ENCODE measurements at places on chromosomes 5 and 9.

DNA sequence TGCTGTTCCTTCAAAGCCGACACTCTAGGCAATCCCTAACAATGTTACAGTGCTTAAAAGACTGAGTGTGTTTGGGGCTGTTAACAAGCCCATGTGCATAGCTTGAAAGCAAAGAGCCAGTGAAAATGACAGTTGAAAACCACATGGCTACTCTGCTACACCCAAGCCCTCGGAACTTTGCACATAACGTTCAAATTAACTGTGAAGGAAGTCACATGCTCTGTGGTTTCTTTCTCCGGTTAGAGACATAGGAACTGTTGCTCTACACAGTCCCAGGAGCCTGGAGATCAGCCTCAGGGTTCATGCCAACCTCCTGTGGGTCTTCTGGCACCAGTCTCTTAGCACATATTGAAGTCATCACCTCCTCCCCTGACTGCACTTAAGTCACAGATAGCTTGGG, 51.1 kb downstream of the C9orf152 start:
- no peak for DNase-seq

GRCh38 chr9:19493174-19493811, 84.5 kb downstream of the ACER2 start:
- DNase-seq, result peak; percentile 7

DNA sequence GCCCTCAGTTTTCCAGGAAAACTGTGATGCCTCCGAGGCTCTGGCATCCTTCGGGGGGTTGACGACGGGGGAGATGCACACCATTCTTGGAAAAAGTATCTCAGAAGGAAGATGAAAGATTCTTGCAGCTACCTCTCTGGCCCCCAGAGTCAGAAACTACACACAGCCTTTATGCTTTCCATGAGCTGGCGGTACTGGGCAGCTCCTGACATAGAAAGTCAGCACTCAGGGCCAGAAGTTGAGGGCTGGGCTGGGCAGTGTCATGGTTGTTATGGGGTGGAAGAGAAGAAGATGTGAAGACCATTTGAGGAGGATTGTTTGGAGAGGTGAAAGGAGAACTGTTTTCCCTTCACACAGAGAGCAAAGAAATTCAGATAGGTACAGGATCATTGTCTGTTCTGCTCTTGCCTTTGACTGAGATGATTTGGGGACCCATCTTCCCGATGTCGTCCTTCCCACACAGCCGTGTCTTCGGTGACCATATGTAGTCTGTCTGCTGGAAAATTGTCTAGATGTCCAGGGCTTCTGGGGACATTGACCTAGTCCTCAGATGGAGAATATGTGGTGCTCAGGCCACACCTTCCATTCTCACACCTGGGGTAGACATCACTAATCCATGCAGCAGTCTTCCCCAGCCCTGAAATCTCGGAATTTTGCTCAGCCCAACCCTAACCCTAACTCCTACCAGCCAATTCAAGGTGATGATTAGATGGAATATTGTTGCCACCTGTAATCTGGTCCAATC, 237.1 kb downstream of the CACNA1B start:
- DNase-seq, result no peak

- DNase-seq, result no peak
Measured at GRCh38 chr9:22009506-22009867, 382 bp upstream of the CDKN2B start.

DNA sequence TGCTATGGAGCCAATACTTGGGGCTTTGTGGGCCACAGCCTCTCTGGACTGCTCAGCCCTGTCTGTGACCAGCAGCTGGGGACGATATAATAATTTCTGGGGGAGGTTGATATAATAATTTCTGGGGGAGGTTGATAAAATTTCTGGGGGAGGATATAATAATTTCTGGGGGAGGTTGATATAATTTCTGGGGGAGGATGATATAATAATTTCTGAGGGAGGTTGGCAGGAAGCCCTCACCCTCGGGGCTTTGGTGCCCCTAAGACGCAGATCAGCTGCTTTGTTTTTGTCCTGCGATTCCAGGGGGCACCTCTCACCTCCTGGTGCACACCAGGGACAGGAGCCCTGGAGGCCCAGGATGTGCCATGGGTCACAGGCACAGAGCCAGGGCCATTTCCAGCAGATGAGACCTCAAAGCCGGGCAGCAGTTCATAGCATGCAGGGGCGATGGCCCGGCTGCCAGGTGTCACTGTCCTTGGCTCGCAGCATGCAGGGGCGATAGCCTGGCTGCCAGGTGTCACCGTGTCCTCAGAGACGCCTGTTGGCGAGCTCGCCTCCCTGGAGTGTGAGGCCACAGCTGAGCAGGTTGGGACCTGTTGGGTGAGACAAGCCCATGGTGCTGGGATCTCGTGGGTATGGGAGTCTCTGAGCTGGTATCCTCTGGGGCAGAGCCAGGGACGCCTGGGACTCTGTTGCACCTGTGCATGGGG, 3.8 kb upstream of the TOR4A start:
- no peak for DNase-seq

GRCh38 chr9:108108280-108108851, 618.8 kb upstream of the KLF4 start:
- no peak for DNase-seq

DNA sequence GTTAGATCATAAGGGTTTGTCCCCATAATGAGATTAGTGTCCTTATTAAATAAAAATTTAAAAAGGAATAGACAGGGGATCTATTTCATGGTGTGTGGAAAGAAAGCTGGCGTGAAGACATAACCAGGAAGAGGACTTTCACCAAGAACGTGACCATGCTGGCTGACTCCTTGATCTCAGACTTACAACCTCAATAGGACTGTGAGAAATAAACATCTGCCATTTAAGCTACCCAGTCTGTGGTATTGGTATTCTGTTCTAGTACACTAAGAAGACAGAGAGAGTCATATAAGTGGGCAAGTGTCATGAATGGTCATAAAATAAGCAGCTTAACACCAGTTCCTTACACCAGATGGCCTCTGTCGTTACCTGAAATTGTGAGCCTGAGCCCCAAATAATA, 259.4 kb upstream of the CCNG1 start:
- DNase-seq, result no peak

- DNase-seq, result no peak
Measured at GRCh38 chr9:103301051-103301450, 305.9 kb downstream of the CYLC2 start.

- DNase-seq, result no peak
Measured at GRCh38 chr5:204966-205670, 12.8 kb downstream of the CCDC127 start.

DNA sequence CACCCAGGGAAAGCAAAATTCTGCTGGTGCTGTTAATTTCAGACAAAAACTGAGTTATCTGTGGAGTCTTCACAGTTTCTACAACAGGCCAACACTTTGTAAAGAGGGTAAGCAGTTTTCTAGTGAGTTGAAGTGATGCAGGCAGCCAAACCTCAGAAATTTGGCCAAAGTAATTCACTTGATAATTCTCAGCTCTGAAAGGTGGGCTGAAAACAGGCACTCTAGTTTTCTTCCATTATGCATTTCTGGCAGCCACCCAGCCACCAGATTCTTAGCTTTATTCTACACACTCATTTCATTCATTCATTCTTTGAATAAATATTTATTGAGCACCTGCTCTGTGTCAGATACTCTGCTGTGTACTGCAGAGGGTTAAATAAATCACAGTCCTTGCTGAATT, 184.2 kb downstream of the RAB3C start:
- no peak for DNase-seq

- no peak for DNase-seq
Measured at GRCh38 chr5:157029457-157029856, 29.5 kb downstream of the HAVCR1 start.

DNA sequence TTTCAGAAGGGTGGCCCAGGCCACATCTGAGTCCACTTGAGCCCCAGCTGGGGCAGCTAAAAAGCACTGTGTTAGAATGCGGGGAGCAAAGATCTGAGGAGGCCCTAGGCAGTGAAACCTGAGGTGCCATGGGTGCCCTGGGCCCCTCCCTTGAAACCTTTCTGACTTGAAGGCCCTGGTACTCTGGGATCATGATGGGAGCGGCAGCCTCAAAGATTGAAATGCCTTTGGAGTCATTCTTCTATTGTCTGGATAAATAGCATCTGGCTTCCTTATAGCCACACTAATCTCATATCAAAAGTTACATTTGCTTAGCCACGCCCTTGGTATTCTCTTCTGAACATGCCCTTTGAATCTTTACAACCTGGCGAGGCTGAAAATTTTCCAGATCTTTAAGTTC, 7.7 kb upstream of the SEMA5A start:
- DNase-seq, result no peak

DNA sequence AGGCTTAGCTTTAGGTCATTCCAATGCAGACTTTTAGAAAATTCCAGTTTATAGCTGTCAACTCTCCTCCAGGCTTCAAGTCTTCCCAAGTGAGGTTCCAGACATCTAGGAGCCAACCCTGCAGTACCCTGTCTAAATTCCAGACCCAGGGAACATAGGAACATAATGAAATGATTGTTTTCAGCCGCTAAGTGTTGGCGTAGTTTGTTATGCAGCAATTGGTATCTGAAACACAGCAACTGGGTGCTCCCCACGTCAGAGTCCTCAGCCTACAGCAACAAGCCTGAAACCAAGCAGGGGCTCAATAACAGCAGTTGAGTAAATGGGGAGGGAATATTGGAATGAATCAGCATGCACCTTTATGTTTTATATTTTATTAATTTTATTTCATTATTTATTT, 66.8 kb downstream of the BOD1 start:
- DNase-seq, result no peak

GRCh38 chr9:36325081-36325828, 67.0 kb upstream of the GNE start:
- DNase-seq, result no peak

GRCh38 chr9:93033531-93033930, 25.0 kb upstream of the SUSD3 start:
- DNase-seq, result no peak

GRCh38 chr5:177509991-177510566, 453 bp upstream of the DOK3 start:
- no peak for DNase-seq

- no peak for DNase-seq
Measured at GRCh38 chr5:135396459-135397055, 2.5 kb downstream of the MACROH2A1 start.

DNA sequence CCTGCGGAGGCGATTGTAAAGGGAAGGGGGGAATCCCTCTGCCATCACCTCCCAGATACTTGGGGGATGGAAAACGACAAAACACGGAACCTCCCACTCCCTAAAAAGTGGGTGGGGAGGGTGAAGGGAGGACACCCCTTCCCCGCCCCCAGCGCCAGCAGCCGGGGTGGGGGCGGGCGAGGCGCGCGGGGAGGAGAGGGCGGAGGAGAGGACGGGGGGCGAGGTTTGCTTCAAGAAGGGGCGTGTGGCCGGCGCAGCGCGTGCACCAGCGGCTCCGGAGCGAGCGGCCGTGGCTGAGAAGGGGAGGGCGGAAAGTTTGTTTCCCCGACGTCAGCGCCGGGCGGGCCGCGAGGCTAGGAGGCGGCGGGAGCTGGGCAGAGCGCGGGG, at the start of gene PRRX2:
Gene PRRX2, plus strand, starts transcription at position 259 of the 387 bp plus-strand sequence. CDS start 221 bp downstream, outside the sequence.
- no peak for DNase-seq

DNA sequence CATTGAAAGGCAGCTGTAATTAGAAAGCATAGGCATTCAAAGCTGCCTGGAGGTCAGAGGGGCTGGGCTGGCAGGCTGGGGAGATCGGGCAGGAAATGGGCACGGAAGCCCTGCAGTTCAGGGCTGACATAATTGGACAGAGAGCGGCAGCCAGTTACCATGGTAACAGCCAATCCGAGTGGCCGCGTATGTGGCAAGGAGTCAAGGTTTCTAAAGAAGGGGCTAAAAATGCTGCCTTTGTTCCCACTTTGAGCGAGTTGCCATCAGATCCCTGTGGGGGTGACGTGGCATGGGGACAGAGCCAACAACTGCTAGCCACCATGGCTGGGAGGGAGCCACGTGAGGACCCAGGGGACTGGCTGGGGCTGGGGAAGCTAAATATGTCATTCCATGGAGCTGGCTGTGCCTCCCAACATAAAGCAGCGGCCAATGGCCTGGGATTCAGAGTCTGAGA, 44.7 kb upstream of the NDFIP1 start:
- DNase-seq, result no peak

DNA sequence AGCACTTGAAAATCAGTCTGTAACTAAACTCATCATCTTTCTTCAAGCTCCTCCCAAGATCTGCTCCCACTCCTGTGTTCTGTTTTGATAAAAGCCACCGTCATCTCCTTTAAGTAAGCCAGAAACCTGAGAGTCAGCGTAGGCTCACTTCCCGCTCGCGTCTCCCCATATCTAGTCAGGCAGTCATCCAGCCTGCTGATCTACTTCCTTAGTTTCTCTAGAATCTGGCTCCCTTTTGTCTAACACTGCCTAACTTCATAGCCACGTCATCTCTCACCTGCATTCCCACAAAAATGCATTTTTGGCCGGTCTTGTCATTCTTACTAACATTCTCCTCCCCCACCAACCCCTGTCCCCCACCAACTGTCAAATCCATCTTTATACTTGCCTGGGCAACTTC, 3.0 kb upstream of the TJP2 start:
- peak; percentile 58 for DNase-seq

- no peak for DNase-seq
Measured at GRCh38 chr9:82513242-82513751, 524.7 kb downstream of the SPATA31D1 start.

DNA sequence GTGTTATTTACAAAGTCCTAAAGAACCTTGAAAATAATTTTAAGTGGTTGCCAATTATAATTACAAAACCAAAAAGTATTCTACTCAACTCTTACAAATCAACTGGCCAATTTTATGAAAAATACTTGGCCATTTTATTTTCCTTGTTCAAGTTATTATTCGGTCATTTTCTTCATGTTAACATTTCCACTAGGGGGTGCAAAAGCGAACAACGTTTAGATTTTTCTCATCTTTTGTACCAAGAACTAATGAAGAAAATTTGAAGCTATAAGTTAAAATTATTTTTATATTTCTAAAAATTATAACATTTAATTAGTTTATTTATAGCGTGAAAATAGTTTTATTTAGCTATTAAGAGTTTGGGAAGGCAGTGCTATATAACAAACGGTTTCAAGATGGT, 1453.3 kb downstream of the MAT2B start:
- DNase-seq, result no peak

DNA sequence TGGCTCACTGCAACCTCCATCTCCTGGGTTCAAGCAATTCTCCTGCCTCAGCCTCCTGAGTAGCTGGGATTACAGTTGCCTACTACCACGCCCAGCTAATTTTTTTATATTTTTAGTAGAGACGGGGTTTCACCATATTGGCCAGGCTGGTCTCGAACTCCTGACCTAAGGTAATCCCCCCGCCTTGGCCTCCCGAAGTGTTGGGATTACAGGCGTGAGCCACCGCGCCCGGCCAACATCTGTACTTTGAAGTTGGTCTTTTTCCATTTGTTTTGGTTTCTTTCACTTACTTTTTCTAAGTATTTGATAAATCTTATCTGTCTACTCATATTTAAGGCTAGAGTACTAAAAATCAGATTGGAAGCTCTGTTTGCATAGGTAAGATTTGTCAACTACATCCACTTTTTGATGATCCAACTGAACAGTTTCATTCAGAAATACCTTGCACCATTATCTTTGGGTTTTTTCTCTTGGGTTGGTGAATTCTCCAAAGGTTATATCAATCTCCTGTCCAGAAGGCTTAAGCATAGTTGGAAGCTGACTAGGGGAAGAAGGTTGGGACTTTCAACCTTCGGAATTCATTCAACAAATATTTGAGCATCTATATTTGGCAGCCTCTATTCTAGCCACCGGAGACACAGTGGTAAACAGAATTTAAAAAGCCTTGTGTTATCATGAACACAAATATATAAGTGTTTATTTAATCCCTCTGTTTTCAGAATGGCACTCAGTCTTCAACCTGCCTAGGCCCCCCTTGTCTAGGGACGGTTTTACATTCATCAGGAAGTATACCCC, 489.1 kb downstream of the RAB3C start:
- DNase-seq, result no peak

GRCh38 chr5:6470672-6471071, 22.0 kb downstream of the UBE2QL1 start:
- no peak for DNase-seq
